ENCODE measurements at places on chromosomes 1 and 21. TPM values are rescaled to one million over a fixed set of nuclear protein-coding genes. Genes with fewer than 3 reads are reported as not detected.

- DNase-seq = peak; percentile 13
Observed at GRCh38 chr1:242318140-242318539, 206.4 kb downstream of the PLD5 start.

FMO1 gene
- 4.5 TPM for total RNA-seq

- DNase-seq = no peak
Observed at GRCh38 chr1:151518936-151519335, 7.7 kb downstream of the CGN start.

DNA sequence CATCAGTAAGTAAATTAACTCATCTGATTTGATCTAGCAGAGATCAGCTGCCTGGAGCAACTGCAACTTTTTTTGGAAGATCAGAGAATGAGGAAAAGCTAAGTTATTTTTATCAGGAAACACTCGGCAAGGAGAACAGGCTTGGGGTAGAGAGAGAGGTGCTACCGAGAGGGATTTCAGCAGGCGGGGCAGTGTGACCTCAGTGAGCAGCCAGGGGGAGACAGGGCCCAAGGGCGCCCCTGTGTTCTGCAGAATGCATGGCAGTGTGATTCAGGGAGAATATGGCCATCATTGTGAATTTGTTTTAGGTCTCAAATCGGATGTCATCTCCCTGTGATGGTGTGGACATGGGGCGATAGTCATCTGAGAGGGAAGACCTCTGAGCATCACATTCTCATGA, 484.1 kb upstream of the VAMP3 start:
- DNase-seq = no peak

- DNase-seq = no peak
Observed at GRCh38 chr1:23466423-23466989, 17.5 kb downstream of the ASAP3 start.

DNA sequence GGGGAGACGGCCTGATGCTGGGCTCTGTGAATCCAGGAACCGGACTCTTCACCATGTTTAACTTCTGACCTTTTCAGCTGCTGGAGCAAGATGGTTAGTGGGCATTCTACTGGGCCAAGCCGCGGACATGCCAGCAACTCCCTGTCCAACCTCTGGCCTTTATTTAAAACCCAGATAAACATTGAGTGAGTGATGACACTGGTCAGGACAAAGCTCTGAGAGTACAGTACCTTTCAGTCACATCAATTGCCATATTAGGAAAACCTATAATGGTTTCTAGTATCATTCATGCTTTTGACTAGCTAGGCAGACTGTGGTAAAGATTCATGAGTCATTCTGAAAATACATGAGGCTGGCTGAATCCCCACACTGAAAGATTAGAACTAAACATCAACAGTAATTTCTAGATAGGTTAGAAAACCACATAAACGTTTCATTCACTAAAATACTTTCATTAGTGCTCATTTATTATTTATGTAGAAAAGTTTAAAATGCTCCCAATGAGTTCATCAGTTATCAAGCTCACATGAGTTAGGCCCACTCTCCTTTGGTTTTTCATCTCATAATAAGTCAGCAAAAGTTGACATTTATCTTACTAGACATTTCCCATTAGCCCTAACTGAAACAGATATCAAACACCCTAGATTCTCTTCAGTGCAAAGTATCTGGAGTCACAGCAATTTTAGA, 7.1 kb upstream of the ACTA1 start:
- DNase-seq = no peak

GRCh38 chr1:78721136-78721535, 71.5 kb downstream of the IFI44 start:
- no peak for DNase-seq

DNA sequence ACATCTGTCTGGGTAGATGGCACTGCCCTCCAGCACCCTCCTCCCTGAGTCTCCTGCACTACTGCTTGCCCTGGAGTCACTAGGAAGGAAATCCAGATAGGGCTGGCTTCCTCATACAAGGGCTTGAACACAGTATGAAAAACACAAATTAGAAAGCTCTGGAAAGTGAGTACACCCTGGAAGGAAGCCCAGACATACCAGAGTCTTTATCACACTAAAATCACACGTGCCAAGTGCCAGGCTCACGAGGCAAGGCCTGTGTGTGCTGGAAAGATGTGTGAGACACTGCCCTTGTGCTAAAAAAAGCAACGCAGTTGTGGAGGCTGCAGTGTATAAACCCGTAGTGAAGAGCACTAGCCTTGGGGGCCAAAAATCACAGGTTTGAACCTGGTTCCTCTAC, 28.3 kb upstream of the S100A7 start:
- DNase-seq = no peak

DNA sequence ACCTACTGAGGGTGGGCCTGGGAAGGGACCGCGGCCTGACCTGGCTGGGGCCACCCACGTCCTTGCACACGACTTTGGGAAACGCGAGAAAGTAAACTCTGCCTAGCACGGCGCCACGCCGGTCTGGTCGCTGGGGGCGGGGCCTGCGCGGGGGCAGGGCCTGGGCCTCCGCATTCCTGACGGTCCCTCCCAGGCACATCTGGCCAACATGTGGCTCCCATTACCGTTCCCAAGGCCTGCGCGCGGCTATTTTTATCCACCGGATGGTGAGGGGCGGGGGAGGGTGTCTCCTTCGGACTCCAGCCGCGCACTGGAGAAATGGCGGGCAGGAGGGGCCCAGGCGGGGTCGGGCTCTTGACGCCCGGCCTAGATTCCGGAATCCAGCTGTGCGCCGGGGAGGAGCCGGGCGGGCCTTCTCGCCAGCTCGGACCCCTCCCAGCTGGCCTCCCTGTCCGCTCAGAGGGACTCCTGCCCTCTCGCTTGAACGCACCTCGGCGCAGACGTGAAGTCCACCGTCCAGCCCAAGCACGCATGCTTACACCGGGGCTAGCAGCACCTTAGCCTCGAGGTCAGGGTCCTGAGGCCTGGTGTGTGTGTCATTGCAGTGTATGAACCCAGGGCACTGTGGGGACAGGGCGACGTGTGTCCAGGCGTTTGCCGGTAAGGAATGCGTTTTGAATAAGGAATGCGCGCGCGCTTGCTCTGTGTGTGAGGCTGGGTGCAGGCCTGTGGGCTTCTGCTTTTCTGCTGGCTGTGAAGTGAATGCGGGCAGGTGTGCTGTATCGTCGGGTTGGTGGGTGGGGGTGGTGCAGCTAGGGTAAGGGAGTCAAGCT, 2.1 kb downstream of the EVA1B start:
- peak; percentile 70 for DNase-seq

Data from right lobe of liver (tissue), 6 donors.